ENCODE measurements at places on chromosomes 11 and 22.

GRCh38 chr11:87299041-87299481, 261.3 kb downstream of the TMEM135 start:
- DNase-seq, result no peak

GRCh38 chr11:76723142-76723541, 52.6 kb upstream of the LRRC32 start:
- peak; percentile 61 for DNase-seq

GRCh38 chr11:113806406-113806805, 26.8 kb downstream of the CLDN25 start:
- no peak for DNase-seq

- no peak for DNase-seq
These were observed 181.8 kb upstream of the RAG2 start for GRCh38 chr11:36779791-36780190.

DNA sequence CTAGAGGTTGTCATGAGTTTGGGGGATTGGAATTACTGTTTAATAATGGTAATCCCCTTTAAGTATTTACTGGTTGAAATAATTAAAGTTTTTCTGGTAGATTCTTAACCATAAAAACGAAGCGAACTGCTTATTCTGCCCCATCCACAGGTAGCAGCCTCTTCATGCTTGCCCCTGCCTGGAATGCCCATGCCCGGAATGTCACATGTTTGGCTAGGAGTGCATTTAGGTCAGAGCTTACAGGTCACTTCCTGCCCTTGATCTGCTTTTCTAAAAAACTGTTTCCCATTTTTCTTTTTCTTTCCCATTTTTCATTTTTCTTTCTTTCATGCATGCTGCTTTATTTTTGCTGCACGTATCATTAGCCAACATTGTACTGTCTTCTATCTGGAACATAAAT, 69.1 kb downstream of the YAP1 start:
- no peak for DNase-seq

DNA sequence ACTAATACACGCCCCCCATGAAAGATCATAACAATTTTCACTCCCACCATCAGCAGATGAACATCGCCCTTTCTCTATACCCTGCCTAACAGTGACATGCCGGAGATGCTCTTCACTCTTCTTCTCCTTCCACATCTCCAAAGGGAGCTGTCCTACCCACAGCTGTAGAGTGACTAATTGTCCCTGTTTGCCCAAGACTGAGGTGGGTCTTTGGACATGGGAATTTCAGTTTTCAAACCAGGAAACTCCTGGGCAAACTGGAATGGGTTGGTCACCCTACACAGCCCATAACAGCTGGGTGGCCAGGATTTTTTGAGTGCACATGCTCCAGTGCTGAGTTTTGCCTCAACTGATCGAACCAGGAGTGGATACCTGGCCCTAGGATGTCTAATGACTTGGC, 90.6 kb upstream of the TIMP3 start:
- no peak for DNase-seq
